Daoy (cell line): ENCODE measurements at places on chromosomes 4 and X. TPM values are rescaled to one million over a fixed set of nuclear protein-coding genes. Genes with fewer than 3 reads are reported as not detected.
A peak's percentile ranks its signal among the peaks of the same experiment; 100 is the strongest.

PABPC4L gene
- 0.97 and 2.0 TPM in 2 replicates for total RNA-seq

CRLF2 gene
- total RNA-seq: 0.46 TPM in 1 of 2 replicates, not detected in the other

HMGN5 gene
- 0.74 and 9.1 TPM in 2 replicates for total RNA-seq

DIPK2B gene
- total RNA-seq: not detected in 2 replicates

- peak; percentile 48 for DNase-seq
These were observed 99.9 kb upstream of the TENM3 start for GRCh38 chr4:182143086-182143821.

DNA sequence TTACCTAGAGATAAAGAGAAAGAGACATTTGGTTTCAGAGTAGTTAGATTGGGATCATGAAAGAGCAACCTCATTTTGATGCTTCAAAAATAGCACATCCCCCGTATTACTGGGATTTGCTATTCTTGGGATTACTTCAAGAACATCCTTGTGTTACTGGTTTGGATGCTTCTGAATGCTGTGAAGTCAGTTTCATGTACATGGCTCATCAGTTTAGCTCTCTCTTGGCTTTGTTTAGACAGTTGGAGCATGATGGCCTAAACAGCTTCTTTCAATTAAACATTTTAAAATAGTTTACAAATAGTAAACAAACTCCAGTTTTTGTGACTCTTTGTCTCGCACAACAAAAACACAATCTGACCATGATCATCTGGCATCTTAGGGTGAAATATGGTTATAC, 23.9 kb downstream of the HTT start:
- DNase-seq: no peak

- DNase-seq: no peak
These were observed 38.3 kb upstream of the CWH43 start for GRCh38 chr4:48947731-48948130.

CXCL9 gene
- not detected in 2 replicates for total RNA-seq

RADX gene
- not detected in 2 replicates for total RNA-seq

GRCh38 chrX:13078739-13079444, 34.5 kb upstream of the FAM9C start:
- peak; percentile 85 for DNase-seq

ZIC3 gene
- total RNA-seq: 0.74 and 1.4 TPM in 2 replicates

DNA sequence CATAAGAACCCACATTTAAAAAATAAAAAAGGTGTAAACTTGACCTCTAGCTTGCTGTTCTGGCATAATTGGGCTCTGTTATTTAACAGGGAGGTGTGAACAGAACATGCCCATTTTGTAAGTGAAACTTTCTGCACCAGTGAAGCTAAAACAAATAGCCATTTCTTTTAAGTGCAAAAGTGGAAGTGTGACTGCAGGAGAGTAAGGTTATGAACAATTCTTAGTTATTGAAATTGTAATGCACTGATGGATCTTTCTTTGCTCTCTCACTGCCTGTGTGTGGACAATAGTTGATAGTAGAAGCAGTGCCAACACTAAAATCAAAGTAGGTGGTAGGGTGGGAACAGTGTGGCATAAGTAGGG, 12.6 kb downstream of the P2RY10 start:
- DNase-seq: no peak
